Kidney epithelial cell (primary cell): ENCODE measurements at places on chromosomes 2 and 18.

GRCh38 chr18:59915606-59916005, 15.8 kb downstream of the PMAIP1 start:
- no peak for DNase-seq

GRCh38 chr2:61926531-61927477, 21.3 kb downstream of the COMMD1 start:
- no peak for DNase-seq

- no peak for DNase-seq
Observed at GRCh38 chr2:154912215-154912614, 213.7 kb downstream of the KCNJ3 start.

DNA sequence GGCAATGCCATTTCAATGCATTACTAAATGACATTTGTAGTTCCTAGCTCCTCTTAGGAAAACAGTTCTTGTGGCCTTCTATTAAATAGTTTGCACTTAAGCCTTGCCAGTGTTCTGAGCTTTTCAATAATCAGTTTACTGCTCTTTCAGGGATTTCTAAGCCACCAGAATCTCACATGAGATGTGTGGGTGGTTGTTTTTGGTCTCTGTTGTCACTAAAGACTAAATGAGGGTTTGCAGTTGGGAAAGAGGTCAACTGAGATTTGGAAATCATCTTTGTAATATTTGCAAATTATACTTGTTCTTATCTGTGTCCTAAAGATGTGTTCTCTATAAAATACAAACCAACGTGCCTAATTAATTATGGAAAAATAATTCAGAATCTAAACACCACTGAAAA, 45.3 kb downstream of the HADHB start:
- no peak for DNase-seq

- no peak for DNase-seq
Observed at GRCh38 chr2:112118148-112118547, 20.0 kb upstream of the FBLN7 start.

DNA sequence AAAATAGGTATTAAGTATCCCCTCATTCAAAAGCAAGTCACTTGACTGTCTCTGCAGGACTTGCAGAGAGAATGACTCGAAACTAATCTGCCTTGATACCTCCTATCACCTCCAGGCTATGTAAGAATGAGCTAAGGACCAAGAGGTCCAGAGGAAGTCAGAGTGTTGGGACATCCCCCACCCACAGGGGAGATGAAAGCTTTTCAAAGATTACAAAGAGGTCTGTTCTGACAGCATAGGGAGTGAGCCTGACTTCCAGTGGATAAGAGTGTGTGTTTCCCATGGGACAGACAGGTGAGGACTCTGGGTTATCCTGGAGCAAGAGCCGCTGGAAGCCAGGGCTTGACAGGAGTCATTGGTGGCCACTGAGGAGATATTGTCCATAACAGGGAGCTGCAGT, 85.0 kb upstream of the TACR1 start:
- DNase-seq = no peak
